Thoracic aorta (tissue), 2 donors: ENCODE measurements at places on chromosomes 3 and 15. TPM values are rescaled to one million over a fixed set of nuclear protein-coding genes. Genes with fewer than 3 reads are reported as not detected.

Gene LIPC
- not detected for total RNA-seq

DNA sequence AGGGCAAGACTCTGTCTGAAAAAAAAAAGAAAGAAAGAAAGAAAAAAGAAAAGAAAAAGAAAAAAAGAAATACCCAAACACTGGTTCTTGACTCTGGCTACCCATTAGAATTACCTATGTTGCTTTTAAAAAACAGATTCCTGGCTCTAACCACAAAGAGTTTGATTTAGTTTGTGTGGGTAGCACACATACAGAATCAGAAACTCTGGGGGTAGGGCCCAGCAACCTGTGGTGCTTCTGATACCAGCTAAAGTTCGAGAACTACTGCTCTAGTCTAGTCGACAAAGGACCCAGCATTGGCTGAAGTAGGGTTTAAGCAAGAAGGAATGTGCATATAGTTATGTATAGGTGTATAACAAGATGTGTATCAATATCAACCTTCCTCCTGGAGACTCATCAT is 392.7 kb downstream of the EFHB start:
- DNase-seq, result no peak

GRCh38 chr3:128348805-128349531 is 117.7 kb downstream of the DNAJB8 start:
- no peak for DNase-seq

- no peak for DNase-seq
Measured at GRCh38 chr3:197511853-197512635, 43.7 kb downstream of the BDH1 start.

- DNase-seq, result no peak
Measured at GRCh38 chr3:190155752-190156151, 35.1 kb upstream of the P3H2 start.
